Mesothelial cell of epicardium (in vitro differentiated cells): ENCODE measurements at places on chromosomes 5 and 9. TPM values are rescaled to one million over a fixed set of nuclear protein-coding genes. Genes with fewer than 3 reads are reported as not detected.
A peak's percentile ranks its signal among the peaks of the same experiment; 100 is the strongest.

GRCh38 chr9:96382175-96382574, 1.3 kb downstream of the SLC35D2 start:
- no peak for DNase-seq

DNA sequence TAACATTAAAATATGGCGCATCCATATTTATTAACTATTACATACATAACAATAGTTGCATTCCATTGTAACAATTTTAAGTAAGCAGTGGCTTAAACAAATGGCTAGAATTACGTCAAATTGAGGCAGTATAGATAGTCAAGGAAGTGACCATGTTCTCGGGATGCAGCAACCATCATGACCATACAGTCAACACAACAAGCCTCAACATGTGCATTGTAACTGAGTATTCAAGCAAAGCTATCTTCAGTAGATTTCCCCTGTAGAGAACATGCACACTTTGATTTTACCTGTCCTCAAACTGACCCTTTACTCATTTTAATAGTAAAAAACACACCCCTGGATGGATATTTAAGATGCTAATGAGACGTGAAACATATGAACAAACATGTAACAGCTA, 356.4 kb downstream of the HINT1 start:
- no peak for DNase-seq

GDA gene
- total RNA-seq, result 0.22 to 0.58 TPM (median 0.43 TPM) in 3 replicates

- DNase-seq, result no peak
These were observed 177.1 kb downstream of the GAPVD1 start for GRCh38 chr9:125438506-125439433.

- DNase-seq, result no peak
These were observed 21.6 kb downstream of the DAB2IP start for GRCh38 chr9:121672986-121673385.

MEIKIN gene
- not detected in 3 replicates for total RNA-seq

DNA sequence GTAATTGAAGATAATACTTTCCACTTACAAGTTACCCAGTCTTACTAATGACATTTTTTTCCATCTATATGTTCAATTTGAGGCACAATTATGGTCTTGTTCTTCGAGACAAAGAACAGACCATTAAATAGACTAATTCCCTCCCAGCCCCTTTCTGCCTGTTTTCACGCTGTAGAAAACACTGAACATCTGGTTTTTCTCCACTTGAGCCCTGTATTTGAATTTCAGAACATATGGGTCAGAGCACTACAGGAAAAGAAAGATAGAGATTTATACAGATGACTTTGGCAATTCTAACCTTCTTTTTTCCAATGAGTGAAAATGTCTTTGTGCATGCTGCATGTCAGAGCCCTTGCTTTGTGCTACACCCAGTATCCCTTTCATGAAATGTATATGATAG, 506.9 kb downstream of the LRRC70 start:
- no peak for DNase-seq

GRCh38 chr9:38149647-38150046, 80.6 kb upstream of the SHB start:
- no peak for DNase-seq

GRCh38 chr5:60835554-60835953, 8.5 kb downstream of the ELOVL7 start:
- no peak for DNase-seq

PPIC gene
- total RNA-seq, result 44.8 to 50.0 TPM (median 44.9 TPM) in 3 replicates

ASS1 gene
- total RNA-seq, result 94.8 to 110 TPM (median 98.0 TPM) in 3 replicates

- DNase-seq, result peak; percentile 5
These were observed 15.6 kb downstream of the PTGS1 start for GRCh38 chr9:122386311-122386872.

DNA sequence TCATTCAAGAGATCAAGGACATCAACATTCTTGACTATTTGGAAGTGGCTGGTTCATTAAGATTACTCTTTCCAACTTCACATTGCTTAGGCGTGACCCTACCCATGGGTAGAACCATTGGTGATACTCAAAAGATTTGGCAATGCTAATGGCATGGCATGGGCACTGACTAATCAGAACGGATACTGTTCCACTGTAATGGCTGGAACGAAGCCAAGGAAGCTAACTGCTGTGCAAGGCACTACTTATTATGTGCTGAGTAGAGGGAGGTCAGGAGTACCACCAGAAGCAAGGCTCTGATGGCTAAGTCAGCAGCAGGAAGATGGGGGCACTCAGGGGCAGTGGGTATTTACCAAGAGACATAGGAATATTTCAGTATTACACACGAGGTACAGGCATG, 31.9 kb downstream of the GNA14 start:
- DNase-seq, result no peak

- no peak for DNase-seq
These were observed 99.4 kb upstream of the C9orf72 start for GRCh38 chr9:27672718-27673117.

DMGDH gene
- 1.2 to 2.1 TPM (median 1.8 TPM) in 3 replicates for total RNA-seq

DNA sequence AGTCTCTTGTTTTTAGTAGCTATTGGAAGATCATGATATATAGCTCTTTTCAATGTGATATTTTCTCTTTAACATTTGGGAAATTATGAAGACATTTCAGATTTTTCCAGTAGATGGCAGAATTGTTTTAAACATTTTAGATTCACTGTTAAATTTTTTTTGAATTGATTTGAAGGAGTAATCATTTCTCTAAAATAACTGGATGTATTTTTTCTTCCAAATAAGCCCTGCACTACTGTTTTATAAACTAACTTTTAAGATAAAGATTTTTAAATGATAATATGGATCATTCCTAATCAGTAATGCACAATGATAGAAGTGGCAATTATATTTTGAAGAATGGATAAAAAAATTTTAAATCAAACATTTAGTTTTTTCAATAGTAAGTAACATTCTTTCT, 14.2 kb downstream of the NDUFAF2 start:
- no peak for DNase-seq

DNA sequence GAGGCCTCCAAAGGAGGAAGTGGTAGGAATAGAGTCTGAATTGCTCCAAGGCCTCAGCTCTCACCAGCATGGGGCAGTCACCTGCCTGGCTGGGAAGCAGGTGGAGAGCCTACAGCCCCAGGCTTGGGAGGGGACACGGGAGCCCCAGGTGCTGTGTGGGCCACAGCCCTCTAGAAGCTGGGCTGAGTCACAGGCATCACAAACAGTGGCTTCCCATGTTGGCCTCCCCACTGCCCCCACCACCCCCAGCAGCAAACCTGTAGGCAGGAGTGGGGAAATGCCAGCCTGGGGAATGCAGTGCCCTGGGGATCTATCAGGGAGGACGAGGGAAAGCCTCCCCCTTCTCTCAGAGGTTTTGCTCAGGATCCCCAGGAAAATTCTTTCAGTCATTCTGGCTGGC, 309.6 kb downstream of the SLIT3 start:
- DNase-seq, result no peak

- DNase-seq, result no peak
These were observed 35.6 kb downstream of the TRIO start for GRCh38 chr5:14178671-14179211.

- no peak for DNase-seq
These were observed 15.2 kb upstream of the SPATA9 start for GRCh38 chr5:95697781-95698681.

GRCh38 chr9:131334629-131335367, 45.3 kb downstream of the PLPP7 start:
- DNase-seq, result peak; percentile 14

DNA sequence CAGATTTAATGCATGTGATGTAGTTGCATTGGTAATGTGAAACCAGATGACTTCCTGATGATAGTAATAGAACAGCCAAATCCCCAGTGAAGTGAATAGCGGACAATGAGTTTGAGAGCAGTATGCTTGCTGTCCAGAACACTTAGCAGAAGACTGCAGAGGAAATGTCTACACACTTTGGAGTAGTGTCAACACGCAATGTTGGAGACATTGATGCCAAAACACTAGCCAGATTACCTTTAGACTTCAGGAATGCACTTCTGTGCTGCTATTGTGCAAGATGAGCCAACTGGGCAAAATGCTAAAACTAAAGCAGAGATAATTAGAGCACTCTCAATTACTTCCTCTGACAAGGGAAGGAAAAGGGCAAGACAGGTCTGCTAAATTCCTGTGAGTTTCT, 176.7 kb downstream of the PRDM9 start:
- no peak for DNase-seq

MYOT gene
- total RNA-seq, result not detected in 3 replicates

GRCh38 chr5:142803428-142804125, 33.4 kb downstream of the ARHGAP26 start:
- DNase-seq, result no peak

CAMSAP1 gene
- total RNA-seq, result 62.4 to 64.4 TPM (median 63.3 TPM) in 3 replicates

CTXN3 gene
- not detected in 3 replicates for total RNA-seq
